Endothelial cell (in vitro differentiated cells): ENCODE measurements at places on chromosomes 11 and 22.

DNA sequence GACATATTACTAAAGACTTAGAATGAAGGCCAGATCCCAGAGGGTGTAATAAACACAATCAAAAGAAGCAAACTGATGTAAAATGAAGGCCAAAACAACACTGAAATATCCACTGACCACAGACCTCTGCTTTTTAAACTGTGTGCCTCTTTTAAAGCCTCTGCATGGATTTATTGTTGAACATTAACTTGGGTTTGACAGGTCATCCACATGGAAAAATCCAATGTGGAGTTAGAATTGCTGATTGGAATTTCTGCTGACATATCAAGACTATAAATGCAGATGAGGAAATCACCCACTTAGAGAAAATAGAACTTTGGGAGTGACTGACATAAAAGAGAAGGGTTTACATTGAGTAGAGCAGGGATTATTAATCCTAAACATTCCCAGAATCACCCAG is 853.9 kb upstream of the RAG2 start:
- DNase-seq, result no peak
- H3K36me3 ChIP-seq, result no peaks in the 10 kb centered on the region
- H3K4me3 ChIP-seq, result no peak overlapping the region
- no peaks in the 10 kb centered on the region for H3K27me3 ChIP-seq
- no peak overlapping the region for H3K27ac ChIP-seq

DNA sequence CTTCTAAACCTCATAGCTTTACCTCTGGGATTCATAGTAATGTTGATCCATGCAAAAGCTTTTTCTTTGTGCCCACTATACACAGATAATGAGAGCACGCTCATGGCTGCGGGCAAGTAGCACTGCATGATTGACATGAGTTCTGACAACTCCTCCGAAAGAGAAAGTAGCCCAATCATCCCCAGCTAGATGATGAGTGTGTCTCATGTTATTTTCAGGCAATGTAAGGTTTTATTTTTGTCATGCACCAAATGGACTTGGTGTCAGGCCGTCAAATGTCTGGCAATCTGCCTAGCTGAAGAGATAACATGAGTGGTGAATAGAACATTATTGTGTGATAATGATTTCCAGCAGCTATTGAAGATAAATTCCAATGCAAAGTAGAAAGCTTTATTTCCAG is 662.6 kb downstream of the NTM start:
- no peak overlapping the region for H3K27ac ChIP-seq
- no peaks in the 10 kb centered on the region for H3K4me1 ChIP-seq
- no peaks in the 10 kb centered on the region for H3K27me3 ChIP-seq
- H3K4me3 ChIP-seq, result no peak overlapping the region
- no peaks in the 10 kb centered on the region for H3K36me3 ChIP-seq

DNA sequence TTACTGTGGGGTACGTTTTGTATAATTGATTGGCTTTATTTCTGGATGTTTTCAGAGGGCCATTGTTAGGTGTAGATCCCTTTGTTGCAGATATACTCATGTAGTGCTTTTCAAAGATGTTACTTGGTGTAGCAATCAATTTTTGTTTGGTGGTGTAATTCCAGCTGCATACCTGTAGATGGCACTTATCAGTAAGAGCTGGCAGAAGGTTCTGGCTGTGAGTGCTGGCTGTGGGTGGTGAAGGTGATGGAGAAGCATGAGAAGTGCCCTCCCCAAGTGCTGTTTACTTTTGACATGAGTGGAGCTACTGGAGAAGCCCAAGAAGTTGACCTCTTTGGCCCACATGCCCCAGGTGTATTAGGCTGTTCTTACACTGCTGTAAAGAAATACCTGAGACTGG is 1074.9 kb downstream of the FAM181B start:
- no peak overlapping the region for H3K4me3 ChIP-seq
- DNase-seq, result no peak
- H3K36me3 ChIP-seq, result no peaks in the 10 kb centered on the region
- no peaks in the 10 kb centered on the region for H3K27me3 ChIP-seq

GRCh38 chr11:10731064-10731680 is 19.9 kb upstream of the CTR9 start:
- DNase-seq, result no peak
- H3K4me1 ChIP-seq, result peaks cover 17% of the 10 kb centered on the region
- no peaks in the 10 kb centered on the region for H3K27me3 ChIP-seq
- H3K4me3 ChIP-seq, result no peak overlapping the region

- H3K27me3 ChIP-seq, result peaks cover 7% of the 10 kb centered on the region
These were observed 7.5 kb downstream of the CYB561A3 start for GRCh38 chr11:61354208-61354607.

GRCh38 chr11:117437041-117437790 is 109.6 kb downstream of the CEP164 start:
- no peak for DNase-seq
- no peak overlapping the region for H3K27ac ChIP-seq
- H3K4me3 ChIP-seq, result no peak overlapping the region
- H3K36me3 ChIP-seq, result peaks cover 2% of the 10 kb centered on the region

DNA sequence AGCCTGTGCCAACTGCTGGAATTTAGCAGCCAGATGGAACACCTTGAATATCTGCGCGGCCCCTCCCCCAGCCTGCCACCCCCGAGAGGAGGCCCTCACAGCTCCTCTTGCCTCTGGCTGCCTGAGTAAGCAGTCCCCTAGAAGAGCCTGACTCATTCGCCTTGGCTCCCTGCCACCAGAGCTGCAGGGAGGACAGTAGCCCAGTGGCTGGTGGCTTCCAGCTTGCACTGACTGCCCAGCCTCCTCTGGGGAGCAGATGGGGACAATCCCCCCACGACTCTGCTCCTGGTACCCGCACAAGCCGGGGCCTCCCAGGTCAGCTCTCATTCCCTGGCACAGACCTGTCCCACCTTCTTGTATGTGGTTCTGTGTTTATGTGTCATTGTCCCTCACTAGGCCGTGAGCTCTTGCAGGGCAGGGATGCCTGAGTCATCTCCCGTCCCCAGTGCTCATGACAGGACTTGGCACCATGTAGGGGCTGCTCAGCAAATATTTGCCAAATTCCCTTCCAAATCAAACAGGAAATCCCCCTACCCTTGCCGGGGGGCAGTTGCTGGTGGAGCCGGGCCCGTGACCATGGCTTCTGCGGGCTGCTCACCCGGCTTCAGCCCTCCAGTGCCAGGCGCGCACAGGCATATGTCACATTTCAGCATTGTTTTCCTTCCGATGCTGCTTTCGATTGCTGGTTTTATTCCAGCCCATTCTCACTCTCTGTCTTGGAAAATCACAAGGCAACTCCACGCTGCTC is 43.6 kb downstream of the CACNG2 start:
- no peak overlapping the region for H3K27ac ChIP-seq
- no peak overlapping the region for H3K4me3 ChIP-seq
- no peaks in the 10 kb centered on the region for H3K36me3 ChIP-seq
- H3K4me1 ChIP-seq, result no peaks in the 10 kb centered on the region

- H3K4me3 ChIP-seq, result no peak overlapping the region
- peaks cover 15% of the 10 kb centered on the region for H3K27me3 ChIP-seq
These were observed 7.5 kb upstream of the POLDIP3 start for GRCh38 chr22:42622061-42622710.

DNA sequence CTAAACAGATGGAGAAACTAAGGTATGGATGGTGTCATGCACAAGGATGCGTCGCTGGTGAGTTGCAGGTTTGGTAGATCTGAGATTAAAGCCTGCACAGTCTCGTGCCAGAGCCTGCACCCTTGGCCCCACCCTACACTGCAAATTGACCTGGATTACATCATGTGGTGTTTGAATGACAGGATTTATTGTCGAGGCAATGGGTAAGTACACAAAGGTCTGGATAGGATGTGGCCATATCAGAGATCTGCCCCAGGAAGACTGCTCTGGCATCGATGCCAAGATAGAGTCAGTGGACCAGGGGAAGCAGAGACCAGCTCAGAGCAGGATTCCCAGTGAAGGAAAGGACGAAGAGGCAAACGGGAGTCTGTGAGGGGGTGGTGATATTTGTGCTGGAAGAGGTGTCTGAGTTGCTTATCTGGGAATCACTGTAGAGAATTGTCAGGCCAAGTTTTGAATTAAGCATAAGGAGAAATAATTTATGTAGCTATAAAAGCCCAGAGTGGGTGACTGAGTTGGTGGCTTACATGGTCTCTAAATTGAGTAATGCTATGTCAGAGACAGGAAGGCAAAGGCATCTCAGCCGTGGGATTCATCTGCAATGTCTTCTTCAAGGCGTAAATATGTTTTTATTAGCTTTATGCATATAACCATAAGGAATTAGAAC is 499.6 kb upstream of the B3GAT1 start:
- no peak overlapping the region for H3K27ac ChIP-seq
- H3K36me3 ChIP-seq, result no peaks in the 10 kb centered on the region
- H3K4me1 ChIP-seq, result peaks cover 5% of the 10 kb centered on the region
- peaks cover 23% of the 10 kb centered on the region for H3K27me3 ChIP-seq
- no peak overlapping the region for H3K4me3 ChIP-seq
- DNase-seq, result no peak

GRCh38 chr11:82719361-82720105 is 14.1 kb downstream of the FAM181B start:
- H3K4me1 ChIP-seq, result peaks cover 12% of the 10 kb centered on the region
- H3K27ac ChIP-seq, result no peak overlapping the region
- no peaks in the 10 kb centered on the region for H3K36me3 ChIP-seq
- DNase-seq, result no peak

DNA sequence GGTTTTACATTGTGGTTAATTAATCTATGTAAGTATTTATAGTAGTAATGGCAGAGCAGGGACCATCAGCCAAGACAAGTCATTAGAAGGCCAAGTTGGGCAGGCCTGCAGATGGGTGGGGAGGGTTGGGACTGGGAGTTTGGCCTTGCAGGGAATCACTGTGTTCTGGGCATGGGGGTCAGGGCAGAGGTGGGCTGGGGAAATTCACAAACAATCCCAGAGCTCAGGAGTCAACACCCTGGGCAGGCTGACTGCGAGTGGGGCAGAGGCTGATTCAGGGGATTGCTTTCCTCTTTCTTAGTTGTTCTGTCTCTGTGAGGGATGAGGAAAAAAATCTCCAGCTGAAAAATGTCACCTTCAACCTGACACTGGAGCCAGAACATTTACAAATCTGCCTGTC is 322.5 kb downstream of the NTM start:
- H3K4me3 ChIP-seq, result no peak overlapping the region
- H3K27me3 ChIP-seq, result peaks cover 9% of the 10 kb centered on the region
- no peak for DNase-seq
- peaks cover 6% of the 10 kb centered on the region for H3K4me1 ChIP-seq

DNA sequence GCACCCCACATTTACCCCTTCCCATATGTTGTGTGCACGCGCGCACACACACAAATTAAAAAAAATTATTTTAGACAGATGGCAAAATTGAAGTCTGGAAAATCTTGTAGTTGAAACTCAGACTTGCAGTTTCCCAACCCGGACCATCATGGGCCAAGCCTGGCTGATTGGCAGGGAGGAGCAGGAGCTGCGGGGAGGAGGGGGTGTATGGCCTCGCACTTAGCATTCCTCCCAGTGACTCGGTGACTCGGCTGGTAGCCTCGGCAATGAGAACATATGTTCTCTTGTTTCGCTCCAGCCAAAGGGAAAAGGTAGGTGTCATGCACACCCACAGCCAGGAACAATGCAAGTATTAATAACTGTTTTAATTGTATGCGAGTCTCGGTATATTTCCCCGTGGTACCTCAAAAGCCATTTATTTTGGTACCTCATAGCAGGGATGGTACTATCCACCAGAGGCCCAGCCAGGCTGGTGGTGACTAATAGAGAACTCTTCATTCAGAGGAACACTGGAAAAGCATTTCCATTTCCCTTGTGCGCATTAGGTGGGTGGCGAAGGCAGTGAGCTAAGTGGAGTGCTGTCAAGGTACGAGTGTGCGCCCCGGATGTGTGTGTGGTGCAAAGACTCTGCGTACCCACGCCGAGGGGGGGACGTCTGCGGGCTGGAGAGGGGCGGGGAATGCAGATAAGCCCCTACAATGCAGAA is 92.5 kb downstream of the DSCAML1 start:
- H3K4me1 ChIP-seq, result peaks cover 6% of the 10 kb centered on the region
- no peaks in the 10 kb centered on the region for H3K36me3 ChIP-seq
- H3K27me3 ChIP-seq, result peaks cover 7% of the 10 kb centered on the region
- no peak overlapping the region for H3K27ac ChIP-seq
- DNase-seq, result no peak

- H3K4me3 ChIP-seq, result no peak overlapping the region
- H3K36me3 ChIP-seq, result no peaks in the 10 kb centered on the region
- H3K27me3 ChIP-seq, result peaks cover 2% of the 10 kb centered on the region
These were observed 17.9 kb upstream of the PDE3B start for GRCh38 chr11:14625586-14626205.

- peaks cover 39% of the 10 kb centered on the region for H3K4me1 ChIP-seq
- H3K36me3 ChIP-seq, result no peaks in the 10 kb centered on the region
- H3K27me3 ChIP-seq, result no peaks in the 10 kb centered on the region
- H3K4me3 ChIP-seq, result no peak overlapping the region
- no peak for DNase-seq
- H3K27ac ChIP-seq, result no peak overlapping the region
These were observed 13.6 kb upstream of the XBP1 start for GRCh38 chr22:28813772-28814518.

DNA sequence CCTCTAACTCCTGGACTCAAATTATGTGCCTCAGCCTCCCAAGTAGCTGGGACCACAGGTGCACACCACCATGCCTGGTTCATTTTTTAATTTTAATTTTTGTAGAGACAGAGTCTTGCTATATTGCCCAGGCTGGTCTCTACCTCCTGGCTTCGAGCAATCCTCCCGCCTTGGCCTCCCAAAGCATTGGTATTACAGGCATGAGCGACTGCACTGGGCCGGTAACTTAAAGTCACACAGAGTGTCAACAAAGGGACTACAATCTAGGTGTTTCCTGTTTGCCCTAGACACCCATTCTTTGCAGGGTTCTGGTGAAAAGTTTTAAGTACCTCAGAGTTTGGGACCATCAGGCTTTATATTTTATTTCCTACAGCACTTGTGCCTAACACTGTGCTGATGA is 8.4 kb downstream of the UVRAG start:
- H3K36me3 ChIP-seq, result no peaks in the 10 kb centered on the region
- peaks cover 23% of the 10 kb centered on the region for H3K4me1 ChIP-seq
- H3K27me3 ChIP-seq, result no peaks in the 10 kb centered on the region
- no peak overlapping the region for H3K27ac ChIP-seq
- H3K4me3 ChIP-seq, result no peak overlapping the region

DNA sequence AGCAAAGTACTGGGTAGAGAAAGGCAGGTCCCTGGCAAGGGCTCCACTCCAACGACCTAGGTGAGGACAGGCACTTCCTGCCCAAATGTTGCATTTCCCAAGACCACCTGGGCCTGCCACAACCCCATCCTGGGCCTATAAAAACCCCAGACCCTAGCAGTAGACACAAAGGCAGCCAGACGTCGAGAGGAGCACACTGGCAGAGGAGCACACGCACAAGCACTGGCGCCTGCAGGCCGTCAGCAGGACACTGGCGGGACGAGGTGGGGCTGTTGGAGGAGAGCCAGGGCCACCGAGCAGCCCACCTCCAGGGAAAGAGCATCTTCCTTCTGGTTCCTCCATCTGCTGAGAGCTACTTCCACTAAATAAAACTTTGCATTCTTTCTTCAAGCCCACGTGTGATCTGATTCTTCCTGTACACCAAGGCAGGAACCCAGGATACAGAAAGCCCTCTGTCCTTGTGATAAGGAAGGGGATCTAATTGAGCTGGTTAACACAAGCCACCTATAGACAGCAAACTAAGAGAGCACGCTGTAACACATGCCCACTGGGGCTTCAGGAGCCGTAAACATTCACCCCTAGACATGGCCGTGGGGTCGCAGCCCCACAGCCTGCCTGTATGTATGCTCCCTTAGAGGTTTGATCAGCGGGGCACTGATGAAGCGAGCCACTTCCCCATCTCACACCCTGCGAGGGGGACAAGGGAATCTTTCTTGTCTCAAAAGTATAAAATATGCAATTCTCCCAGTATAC is 89.7 kb upstream of the MTMR2 start:
- H3K4me1 ChIP-seq, result peaks cover 26% of the 10 kb centered on the region
- H3K4me3 ChIP-seq, result no peak overlapping the region
- no peak for DNase-seq
- H3K27ac ChIP-seq, result peak overlapping the region; percentile 33
- H3K36me3 ChIP-seq, result no peaks in the 10 kb centered on the region

GRCh38 chr11:68468217-68468828 is 7.8 kb downstream of the PPP6R3 start:
- no peak overlapping the region for H3K4me3 ChIP-seq
- peaks cover 28% of the 10 kb centered on the region for H3K36me3 ChIP-seq
- peaks cover 64% of the 10 kb centered on the region for H3K4me1 ChIP-seq
- H3K27ac ChIP-seq, result no peak overlapping the region
